ENCODE measurements at places on chromosomes 13 and 19.

DNA sequence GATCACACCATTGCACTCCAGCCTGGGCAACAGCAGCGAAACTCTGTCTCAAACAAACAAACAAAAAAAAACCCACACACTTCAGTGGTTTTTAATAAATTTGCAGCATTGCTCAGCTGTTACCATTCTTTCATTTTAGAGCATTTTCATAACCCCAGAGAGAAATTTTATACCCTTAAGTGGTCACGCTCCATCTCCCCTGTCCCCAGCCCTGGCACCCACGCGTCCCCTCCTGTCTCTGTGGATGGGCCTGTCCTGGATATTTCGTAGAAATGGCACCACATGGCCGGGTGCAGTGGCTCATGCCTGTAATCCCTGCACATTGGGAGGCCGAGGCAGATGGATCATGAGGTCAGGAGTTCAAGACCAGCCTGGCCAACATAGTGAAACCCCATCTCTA lies 7.8 kb downstream of the THOP1 start:
- DNase-seq = no peak

DNA sequence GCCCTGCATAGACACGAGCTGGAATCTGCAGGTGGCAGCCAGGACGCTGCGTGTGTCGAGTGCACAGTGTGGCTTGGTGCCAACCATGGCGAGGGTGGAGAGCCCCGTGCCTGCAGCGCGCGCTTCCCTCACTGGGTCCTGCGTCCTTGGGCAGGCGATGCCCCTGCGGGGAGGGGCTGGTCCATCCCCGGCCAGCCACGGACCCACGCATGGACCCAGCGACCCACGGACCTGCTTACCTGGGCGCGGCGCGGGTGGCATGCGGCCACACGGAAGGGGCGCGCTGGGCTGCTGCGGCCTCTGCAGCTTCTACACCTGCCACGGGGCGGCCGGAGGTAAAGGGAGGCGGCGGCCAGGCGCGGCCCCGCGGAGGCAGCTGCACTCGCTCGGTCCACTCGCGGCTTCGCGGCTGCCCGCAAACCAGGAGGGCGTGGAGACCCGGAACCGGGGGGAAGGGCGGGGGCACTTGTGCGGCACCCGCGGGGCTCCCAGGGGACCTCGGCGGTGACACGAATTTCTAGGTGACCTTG lies 569 bp upstream of the MCF2L start:
- DNase-seq = peak; percentile 69

DNA sequence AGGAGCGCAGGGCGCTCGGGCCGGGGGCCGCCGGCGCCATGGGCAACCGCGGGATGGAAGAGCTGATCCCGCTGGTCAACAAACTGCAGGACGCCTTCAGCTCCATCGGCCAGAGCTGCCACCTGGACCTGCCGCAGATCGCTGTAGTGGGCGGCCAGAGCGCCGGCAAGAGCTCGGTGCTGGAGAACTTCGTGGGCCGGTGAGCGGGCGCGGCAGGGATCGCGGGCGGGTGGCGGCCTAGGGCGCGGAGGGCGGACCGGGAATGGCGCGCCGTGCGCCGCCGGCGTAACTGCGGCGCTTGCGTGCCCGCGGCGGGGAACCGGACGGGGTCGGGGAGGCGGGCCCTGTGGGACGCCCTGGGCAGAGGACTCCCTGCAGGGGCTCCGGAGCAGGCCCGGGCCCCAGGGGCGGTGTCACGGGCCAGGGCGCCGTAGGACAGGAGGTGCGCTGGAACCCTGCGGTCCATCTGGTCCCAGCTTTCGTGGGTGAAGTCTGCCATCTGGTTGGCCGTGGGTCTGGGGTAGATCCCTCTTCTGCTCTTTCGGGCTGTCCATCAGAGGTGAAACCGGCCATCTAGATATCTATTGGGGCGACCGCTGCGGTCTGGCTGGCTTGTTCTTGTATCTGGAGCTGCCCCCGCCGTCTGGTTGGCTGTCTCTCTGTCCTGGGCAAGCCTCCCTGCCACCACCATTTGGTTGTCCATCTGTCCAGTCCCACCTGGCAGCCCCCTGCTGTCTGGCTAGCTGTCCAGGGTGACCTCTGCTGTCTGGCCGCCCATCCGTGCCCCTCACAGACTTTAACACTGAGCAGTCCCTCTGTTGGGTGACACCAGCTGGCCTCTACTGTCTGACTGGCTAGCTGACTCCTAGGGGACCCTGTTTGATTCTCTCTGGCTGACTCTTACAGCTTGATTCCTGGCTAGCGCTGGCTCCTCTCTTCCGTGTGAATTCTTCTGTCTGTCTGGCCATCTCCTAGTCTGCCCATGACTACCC lies 622 bp downstream of the DNM2 start:
- peak; percentile 34 for DNase-seq

DNA sequence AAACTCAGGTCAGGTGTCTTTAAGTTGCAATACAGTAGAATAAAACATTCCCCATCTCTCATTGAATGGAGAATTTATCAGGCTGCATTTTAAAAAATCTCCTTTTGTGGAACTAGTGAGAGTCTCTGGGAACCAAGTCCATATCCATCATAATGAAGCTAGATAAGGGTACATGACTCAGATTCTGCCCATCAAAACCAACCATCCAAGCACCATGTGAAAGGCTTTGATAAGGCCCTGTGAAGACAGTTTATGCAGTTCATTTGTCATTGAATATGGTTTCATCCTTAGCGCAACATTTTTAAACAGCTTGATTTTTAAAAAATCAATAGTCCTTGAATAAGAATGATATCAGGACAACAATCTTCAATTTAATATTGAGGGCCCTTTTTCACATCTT lies 56.3 kb upstream of the DIAPH3 start:
- no peak for DNase-seq

GRCh38 chr19:38513762-38514167 lies 80.3 kb downstream of the RYR1 start:
- DNase-seq = no peak

- DNase-seq = no peak
Observed at GRCh38 chr13:106001443-106001842, 534.0 kb downstream of the EFNB2 start.

GRCh38 chr13:45847554-45848224 lies 3.9 kb downstream of the SIAH3 start:
- DNase-seq = peak; percentile 40

GRCh38 chr13:64028551-64028950 lies 2612.9 kb upstream of the PCDH20 start:
- DNase-seq = no peak

DNA sequence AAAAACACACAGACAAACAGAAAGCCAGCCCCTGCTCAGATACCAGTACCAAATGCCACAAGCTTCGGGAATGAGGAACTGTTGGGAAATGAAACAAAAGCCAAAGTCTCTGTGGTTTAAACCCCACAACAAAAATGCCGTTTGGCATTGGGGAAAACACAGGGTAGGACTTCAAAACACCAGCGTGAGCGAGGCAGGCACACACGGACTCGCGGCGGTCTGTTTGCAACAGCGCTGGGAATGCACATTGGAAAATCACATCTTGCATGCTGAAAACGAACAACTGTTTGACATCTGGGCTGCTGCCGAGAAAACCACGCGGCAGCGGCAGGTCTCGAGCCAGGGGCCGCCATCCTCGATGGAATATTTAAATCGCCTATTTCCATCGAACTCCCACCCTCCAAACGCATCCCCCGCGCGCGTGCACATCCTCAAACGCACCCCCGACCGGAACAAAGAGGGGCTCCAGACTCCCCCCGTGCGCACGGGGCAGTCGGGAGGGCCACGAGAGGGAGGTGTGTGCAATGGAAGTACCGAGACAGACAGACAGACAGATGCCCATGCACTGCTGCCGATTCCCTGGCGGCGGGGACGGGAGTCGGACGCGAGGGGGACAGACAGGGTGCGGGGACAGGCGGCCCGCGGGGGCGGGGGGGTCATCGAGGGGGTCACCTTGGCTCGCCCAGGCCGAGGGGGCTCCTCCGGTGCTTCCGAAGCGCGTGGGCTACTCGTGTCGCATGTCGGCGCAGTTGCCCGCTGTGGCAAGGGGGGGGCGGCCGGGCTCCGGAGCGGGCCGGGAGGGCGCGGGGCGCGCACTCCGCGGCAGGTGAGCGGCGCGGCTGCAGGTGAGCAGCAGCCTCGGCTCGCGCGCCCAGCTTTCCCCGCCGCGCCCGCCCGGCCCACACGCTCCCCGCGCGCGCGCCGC lies at the start of gene GPR12:
GPR12 (minus strand) TSS at position 880 of the 925 bp plus-strand sequence. CDS start 959 bp downstream, outside the sequence.
- peak; percentile 7 for DNase-seq

- no peak for DNase-seq
Observed at GRCh38 chr19:38122402-38123093, 101.5 kb downstream of the DPF1 start.

DNA sequence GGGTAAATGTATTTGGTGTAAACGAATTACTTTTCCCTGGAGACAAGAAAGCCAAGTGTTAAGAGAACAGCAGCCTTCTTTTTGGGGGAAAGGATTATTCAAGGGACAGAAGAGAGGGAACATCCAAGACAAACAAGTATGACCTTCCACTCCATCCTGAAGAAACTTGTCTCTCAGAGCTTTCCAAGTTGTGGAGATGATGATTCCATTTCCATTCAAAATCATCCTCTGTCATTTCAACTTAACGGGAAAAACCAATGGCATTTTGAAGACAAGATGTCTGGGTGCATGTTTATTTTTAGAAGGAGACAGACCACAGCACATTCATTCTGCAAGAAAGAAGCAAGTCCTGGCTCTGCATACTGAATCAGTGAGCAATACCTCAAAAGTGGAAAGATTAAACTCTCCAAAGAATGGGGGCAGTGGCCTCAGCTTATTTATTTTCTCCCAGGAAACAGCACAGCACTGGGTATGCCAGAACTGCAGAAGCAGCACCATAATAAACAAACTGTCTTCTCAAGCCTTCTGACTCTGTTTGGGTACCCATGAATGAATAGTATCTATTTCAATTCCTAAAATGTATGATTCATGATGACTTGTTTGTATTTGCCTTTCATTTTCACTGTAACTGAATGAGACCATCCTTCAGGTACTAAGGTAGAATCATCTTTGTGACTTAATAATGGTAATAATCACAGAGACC lies 541.0 kb downstream of the RFC3 start:
- peak; percentile 4 for DNase-seq

DNA sequence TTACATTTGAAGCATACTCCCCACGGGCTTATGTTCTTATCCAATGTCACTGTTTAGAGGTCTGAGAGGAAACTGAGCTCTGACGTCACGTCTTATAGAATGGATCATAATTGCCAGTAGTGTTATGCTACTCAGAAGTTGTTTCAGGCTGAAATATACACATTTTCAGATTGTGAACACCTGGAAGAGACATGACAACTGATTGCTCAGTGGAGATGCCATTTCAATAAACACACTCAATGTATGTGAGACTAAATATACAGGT lies 17.3 kb downstream of the FLT1 start:
- no peak for DNase-seq
